ENCODE measurements at places on chromosomes 5 and 9.

- DNase-seq, result no peak
Observed at GRCh38 chr9:21311889-21312288, 6.8 kb upstream of the IFNA5 start.

GRCh38 chr5:179858241-179858585 lies 404 bp downstream of the MRNIP start:
- DNase-seq, result peak; percentile 83

- DNase-seq, result no peak
Observed at GRCh38 chr5:36558641-36559040, 47.8 kb upstream of the SLC1A3 start.

DNA sequence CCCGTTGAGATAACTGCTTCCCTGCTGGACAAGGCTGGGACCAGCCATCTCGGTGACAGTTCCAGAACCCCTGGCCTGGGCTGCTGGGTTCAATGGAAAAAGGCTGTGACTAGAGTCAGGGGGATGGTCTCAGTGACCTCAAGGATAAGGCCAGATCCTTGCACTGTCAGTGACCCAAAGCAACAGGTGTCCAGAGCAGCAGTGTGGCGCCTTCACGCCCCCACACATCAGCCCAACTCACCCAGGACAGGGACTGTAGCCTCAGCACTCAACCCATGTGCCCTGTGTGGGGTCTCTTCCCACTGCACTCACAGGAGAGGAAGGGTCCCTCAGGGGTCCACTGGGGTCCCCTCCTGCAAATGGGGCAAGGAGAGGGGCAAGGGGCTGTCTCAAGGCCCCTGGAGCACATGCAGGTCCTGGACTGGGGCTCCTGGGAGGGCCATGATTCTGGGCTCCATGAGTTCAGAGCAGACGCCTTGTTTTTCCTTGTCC lies 698 bp upstream of the LCN2 start:
- DNase-seq, result peak; percentile 55

DNA sequence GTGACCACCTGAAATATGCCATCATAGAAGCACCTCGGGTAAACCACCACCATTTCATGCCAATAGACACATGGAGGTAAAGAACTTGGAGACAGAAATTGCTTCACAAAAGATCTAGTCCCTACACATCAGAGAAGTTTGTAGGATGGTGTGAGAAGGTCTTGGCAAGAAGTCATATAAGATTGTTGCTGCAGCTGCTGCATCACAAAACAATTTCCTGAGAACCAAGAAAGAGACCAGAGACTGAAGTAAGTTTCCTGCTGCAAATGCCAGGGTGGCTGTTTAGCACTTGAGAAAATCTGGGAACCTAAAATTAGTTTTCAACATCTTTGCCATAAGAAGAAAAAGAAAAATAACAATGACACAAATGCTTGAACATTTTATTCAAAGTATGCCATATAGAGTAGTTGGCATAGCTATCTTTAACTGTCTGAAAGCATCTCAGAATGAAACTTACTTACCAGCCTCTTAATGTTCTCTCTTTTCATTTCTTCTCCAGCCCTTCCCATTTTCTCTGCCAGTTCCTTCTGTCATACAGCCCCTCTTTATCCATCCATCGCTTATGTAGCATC lies 114.3 kb downstream of the KCTD16 start:
- DNase-seq, result no peak

- no peak for DNase-seq
Observed at GRCh38 chr9:108374626-108375025, 481.2 kb downstream of the ACTL7B start.

DNA sequence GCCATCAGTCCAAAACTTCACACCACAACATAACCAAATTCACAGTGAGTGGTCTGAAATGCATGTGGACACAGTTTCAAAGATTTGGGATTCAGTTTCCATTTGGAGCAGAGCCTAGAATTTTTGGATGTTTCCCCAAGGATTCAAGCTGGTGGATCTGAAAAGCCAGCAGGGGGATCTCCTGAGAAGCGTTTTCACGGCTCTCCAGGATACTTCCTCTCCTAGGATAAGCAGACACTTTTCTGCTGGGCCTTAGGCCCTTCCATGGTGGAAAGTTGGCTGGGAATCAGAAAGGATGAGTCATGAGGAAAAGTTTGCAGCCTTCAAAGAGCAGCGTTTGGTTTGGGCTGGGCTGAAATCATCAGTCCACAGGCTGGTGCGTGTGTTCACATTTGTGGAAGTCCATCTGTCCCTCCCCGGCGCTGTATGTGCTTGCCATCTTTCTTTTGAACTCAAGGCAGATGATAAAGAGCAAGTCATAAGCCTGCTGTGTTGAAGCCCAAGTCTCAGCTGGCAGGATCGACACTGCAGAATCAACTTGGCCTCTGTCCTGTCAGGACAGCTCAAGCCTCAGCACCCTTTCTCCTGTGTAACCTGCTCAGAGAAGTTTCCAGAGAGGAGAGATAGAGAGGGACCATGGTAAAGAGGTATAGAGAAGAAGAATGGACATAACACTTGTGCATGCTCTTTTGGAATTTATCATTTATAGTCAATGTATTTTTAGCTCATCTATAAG lies 152.6 kb upstream of the MSX2 start:
- DNase-seq, result no peak

GRCh38 chr9:11933926-11934325 lies 759.3 kb upstream of the TYRP1 start:
- no peak for DNase-seq

DNA sequence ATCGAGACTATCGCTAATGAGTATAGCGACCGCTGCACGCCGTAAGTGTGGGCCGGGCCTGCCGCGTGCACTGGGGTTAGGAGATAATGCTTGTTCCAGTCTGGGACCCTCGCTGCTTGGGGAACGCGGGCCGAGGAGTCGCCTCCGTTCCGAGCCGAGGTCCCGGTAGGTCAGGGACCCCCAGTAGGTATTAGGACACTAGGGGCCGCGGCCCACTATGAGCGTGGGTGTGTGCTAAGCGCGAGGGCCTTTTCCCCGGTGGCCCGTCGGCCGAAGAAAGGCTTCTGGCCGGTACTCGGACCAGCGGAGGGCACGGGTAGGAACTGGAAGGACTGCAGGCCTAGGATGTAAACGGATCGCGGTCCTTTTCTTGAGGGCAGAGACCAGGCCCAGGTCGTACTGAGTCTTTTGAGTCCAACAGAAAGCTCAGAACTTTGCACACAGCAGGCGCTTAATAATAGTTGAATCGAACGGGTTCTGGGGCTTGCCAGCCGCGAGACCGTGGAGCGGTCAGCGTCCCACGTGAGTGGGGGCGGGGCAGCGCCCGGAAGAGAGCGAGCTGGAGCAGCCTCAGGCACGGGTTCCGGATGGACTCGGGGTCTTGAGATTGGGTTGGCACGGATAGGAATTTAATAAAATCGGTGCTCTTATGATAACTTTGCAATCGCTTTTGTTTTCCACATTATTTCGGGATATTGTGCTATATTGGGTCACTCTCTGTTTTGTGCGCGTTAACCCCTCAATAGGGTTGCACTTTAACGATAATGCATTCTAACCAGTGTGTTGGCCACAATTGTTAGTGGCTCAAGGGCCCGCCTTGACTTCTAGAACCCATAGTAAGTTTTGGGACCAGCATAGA lies 733 bp downstream of the HSPA4 start:
- peak; percentile 85 for DNase-seq

DNA sequence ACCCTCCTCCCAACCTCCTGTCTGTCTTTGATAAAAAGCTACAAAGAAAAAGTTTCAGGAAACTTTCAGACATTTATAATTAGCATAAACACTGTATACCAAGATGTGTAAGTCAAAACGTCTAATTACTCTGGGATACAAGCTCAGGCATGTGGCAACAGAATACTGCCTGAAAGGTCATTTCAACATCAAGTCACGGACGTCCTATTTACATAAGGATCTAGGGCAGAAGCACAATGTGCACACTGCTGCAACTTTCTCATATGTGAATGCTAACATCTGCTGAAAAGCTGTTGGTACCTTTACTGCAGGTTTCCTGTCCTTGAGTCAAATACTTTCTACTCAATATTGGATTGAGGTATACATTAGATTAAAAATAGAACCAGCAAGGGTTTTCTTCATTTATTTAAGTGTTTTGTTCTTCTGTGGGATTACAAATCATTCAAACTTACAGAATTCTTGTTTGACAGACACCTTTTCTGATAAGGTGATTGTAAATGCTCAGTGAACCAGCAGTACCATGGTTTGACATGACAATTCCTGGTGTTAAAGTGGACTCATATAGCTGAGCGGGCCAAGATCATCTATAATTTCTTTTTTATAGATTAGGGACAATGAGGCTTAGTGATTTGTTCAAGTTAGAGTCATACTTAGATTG lies 36.8 kb downstream of the ELL2 start:
- DNase-seq, result no peak

DNA sequence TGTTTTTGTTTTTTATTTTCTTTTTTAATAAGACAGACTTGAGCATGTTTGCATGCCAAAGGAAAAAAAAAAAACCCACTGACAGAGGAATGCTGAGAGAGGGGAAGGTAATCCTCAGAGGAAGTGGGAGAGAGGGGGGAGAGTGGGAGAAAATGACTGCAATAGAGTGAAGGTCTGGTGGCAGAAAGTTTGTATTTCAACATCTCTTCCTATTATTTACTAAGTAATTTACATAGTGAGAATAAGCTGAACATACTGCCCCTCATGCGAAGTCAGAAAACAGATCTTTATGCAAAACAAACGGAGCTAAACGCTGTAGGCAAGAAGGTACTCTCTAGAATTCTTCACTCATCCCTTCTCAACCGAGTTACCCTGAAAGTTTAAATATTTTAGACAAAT lies 45.0 kb downstream of the ELL2 start:
- no peak for DNase-seq

- no peak for DNase-seq
Observed at GRCh38 chr5:146699138-146699537, 179.4 kb downstream of the PPP2R2B start.

DNA sequence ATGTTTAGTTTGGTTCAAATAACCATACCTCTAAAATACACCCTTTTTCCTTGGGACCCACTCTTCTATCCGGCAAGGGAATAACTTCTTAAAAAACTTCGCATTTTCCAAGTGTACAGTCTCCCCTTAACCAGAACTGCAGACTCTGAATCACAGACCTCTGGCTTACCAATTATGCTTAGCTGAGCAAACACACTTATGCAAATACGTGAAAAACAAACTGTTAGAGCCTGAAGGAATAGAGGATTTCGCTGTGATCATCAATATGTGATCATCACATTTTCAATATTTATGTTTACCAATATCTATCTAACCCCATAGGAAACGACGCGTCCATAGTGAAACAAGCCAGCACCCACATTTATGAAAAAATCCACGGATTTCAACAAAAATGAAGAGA lies 1.3 kb downstream of the LPAR1 start:
- no peak for DNase-seq

DNA sequence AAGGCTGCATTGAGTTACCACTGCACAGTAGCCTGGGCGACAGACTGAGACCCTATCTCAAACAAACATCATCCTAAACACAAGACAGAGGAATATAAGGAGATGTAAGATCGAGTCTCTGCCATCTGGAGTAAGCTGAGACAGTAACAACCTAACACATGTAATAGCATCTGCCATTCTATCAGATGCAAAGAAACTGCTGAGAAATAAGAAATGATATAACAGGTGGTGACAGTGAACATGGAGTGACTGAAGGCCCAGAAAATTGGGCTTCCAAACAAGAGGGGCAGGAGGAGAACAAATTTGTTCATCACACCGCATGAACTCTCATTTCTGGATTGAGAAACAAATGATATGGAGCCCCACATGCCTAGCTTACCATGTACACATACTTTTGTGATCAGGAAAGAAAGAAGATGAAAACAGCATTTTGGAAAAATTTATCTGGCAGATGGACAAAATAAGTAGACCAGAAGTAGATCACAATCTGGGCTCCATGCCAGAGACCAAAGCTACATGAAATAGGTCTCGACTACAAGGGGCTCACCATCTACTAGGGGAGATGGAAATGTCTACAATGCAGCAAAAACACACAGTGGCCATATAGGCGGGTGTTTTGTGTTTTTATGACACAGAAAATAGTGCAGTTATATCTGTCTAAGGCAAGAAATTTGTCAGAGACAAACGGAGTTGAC lies 45.5 kb downstream of the ECPAS start:
- no peak for DNase-seq

DNA sequence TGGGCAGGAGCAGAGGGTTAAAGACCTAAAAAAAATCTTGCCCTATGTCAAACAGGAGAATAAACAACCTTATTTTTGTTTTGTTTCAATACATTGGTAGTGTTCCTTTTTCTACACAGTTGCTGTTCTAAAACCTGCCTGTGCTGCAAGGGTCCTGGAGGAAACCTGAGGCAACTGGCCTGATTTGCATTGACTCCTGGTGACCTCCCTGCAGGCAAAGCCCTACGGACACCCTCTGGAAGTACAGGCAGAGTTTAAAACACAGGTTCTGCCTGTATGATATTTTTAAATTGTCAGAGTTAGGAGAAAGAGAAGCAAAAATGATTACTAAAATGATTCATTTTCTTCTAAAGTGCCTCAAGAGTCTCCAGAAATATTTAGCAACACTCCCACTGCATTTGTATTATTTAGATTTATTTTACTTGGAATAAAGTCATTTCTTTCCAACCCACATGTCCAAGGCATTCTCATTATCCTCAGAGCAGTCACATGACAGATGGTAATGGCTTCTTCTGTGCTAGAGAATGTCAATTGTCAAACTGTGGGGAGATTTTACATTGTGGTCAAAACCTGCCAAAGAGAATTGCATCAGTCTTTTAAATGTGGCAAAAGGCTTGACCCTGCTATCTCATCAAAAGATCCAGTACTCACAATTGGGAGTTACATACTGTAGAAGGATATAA lies 559.6 kb downstream of the CETN3 start:
- no peak for DNase-seq

- DNase-seq, result no peak
Observed at GRCh38 chr5:97224112-97224750, 41.2 kb upstream of the RIOK2 start.

GRCh38 chr5:133697536-133698258 lies 85.4 kb upstream of the FSTL4 start:
- no peak for DNase-seq

GRCh38 chr5:2751592-2752021 lies at the start of gene IRX2:
Gene IRX2, minus strand, starts transcription at chr5:2751677. Its CDS starts 264 bp downstream, at chr5:2751413.
- no peak for DNase-seq

DNA sequence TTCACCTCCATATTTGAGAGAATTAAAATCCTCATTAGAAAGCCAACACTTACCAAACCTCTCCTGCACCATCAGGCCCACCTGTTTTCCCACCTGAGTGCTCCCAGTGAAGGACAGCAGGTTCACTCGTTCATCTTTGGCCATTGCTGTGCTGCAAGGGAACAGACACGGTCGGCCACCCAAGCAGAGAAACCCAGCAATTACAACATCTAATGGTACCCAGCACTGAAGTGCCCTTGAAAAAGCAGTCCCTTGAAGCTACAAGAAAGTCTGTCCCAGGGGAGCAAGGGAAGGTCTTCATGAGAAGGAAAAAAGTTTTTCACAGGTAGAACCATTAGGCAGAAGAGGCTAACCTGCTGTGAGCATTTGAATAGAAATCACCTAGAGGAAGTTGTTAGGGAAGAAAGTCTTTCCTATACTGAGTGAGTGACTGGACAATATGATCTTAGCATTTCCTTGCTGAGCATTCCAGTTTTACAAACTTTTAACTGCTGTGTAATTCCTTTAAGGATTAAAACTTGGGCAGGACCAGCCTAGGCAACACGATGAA lies 26.7 kb downstream of the ALDH7A1 start:
- no peak for DNase-seq

GRCh38 chr9:33903157-33903780 lies 86.3 kb downstream of the UBE2R2 start:
- no peak for DNase-seq

GRCh38 chr9:113461285-113461684 lies 2.2 kb upstream of the RGS3 start:
- DNase-seq, result no peak

All from activated effector memory CD4-positive, alpha-beta T cell treated with anti-CD3 and anti-CD28 coated beads, Interleukin-2, amount 50 U/mL, for 16 hours (primary cell).